ENCODE measurements at places on chromosomes 13 and 19.

GRCh38 chr19:50371914-50372475 is 4.3 kb upstream of the NR1H2 start:
- peak; percentile 82 for DNase-seq

DNA sequence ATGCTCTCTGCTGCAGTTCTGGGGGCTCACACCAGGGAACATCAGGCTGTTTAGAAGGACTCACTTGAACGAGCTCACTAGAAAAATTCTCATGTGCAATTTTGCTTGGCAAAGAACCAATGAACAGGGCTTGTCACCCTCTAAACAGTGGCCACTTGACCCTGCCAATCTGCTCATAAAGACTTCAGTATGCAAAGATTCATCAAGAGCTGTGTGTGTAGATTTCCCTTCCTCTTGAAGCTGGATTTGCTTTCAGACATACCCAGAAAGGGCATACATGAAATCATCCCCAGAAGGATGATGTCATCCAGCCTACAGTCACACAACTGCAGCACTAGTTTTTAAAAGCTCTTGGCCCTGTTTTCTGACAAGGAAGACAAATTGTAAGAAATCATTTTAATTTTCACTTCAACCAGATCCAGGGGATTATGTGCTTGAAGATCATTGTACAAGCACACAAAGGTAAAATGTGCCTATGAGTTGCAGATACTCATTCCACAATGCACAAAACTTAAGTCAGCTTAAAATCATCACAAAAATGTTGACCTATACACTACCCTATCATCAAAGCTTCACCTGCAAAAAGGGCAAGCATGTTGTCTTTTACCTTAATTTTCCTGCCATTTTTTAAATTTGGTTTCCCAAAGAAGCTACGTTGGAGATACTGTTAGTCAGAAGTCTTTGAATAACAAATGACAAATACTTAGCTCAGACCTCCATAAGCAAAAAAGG is 5.2 kb upstream of the STK24 start:
- peak; percentile 75 for DNase-seq

GRCh38 chr13:28041501-28041900 is 53.0 kb upstream of the URAD start:
- no peak for DNase-seq

DNA sequence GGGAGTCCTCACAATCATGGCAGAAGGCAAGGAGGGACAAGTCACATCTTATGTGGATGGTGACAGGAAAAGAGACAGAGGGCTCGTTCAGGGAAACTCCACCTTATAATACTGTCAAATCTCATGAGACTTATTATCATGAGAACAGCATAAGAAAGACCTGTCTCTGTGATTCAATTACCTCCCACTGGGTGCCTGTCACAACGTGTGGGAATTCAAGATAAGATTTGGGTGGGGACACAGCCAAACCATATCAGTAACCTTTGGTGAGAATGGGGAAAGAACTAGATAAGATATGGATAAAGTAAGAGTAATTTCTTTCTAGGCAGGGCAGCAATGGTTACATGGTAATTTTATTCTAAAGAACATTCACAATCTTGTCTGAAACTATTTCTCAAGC is 344.9 kb upstream of the KLF12 start:
- no peak for DNase-seq

- no peak for DNase-seq
Observed at GRCh38 chr13:81409284-81409683, 1068.4 kb upstream of the SPRY2 start.

DNA sequence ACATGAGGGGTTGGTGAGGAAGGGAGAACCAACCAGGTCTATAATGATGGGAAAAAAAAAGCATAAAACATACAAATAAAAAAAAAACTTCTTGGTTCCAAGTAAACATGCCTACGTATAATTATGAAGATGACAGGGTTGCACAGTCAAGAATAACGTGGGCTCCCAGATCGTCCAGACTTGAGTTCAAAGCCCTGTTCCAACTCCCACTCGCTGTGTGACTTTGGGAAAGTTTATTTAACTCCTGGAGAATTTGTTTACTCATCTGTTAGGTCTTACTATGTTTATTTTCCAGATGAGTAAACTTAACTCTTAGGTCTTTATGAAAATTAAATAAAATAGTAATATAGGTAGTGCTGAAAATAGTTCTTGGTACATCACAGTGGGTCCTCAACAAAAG is 13.8 kb downstream of the STARD13 start:
- DNase-seq, result no peak

GRCh38 chr13:30045916-30046704 is 195.7 kb upstream of the UBL3 start:
- no peak for DNase-seq

GRCh38 chr19:50427997-50428425 is 4.7 kb upstream of the MYBPC2 start:
- peak; percentile 97 for DNase-seq

DNA sequence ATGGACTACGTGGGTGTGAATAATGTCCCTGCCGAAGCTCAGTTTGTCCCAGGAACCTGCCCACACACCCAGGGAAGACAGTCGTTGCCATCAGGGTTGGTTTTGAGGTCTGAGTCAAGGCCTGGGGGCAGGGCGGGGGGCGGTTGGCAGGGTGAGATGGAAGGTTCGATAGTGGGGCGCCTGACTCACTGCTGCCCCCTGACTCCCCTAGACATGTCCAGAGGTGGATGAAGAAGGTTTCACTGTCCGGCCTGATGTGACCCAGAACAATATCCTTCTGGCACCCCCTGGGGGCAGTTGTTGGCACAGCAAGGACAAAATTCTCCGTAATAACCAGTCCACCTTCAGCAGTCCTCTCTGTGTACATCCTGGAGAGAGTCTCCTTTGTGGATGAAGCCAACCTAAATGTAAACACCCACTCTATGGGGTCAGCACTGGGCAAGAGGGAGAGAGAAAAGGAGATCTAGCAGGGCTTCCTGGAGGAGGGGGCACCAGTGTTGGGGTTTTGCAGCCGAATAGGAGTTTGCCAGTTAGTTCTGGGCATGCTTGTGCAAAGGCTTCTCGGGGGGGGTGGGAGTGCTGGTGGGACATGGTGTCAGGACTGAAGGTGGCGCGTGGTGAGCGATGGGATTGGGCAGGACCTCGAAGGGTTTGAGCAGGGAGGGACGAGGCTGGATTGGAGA is 19.6 kb upstream of the B3GNT3 start:
- peak; percentile 60 for DNase-seq

GRCh38 chr19:33673258-33673875 is 51.6 kb downstream of the CHST8 start:
- DNase-seq, result no peak

DNA sequence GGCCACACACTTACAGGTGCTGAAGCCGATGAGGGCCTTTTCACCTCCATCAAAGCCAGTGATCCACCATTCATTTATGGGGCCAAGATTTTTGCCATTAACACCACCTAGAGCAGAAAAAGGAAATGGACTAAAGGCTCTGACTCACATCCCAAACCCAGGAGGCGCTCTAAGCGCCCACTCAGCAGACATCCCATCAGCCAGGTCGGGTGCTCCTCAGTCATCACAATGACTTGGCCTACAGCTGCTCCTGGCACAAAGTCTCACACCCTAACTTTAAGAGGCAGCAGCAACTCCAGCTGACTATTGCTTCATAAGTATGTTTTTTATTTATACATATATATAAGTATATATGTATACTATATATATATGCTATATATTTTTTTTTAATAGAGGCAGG is 36.1 kb upstream of the EIF3G start:
- DNase-seq, result peak; percentile 75

DNA sequence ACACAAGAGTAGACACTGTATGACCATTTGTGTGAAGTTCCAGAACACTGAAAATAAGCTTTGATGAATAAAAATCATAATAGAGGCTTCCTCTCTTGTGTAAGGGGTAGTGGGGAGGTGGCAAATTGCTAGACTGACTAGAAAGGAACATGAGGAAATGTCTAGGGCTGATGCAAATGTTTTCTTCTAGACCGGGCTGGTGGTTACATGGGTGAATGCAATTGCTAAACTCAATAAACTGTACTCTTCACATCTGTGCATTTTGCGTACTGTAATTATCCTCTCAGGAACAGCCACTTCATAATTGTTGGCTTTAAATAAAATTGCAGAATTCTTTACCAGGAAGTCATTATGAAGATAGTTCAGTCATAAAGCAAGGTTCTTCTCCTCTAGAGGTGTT is 5.2 kb upstream of the KBTBD7 start:
- DNase-seq, result peak; percentile 15

DNA sequence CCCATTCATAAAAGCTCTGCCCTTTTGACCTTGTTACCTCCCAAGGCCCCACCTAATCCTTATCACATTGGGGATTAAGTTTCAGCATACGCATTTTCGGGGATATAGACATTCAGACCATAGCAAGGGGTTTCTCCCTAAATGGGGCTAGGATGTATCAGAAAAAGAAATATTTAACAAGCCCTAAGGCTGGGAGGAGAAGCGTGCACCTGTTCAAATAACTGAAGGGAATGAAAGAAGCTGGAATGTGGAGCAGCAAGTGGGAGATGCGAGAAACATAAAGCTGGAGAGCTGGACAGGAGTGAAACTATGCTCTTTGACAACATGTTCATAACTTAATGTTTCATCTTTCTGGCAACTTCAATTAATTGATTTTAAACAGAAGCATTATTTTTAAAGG is 811.8 kb upstream of the GPC6 start:
- no peak for DNase-seq

- no peak for DNase-seq
Observed at GRCh38 chr13:21576426-21576825, 27.5 kb downstream of the MICU2 start.

DNA sequence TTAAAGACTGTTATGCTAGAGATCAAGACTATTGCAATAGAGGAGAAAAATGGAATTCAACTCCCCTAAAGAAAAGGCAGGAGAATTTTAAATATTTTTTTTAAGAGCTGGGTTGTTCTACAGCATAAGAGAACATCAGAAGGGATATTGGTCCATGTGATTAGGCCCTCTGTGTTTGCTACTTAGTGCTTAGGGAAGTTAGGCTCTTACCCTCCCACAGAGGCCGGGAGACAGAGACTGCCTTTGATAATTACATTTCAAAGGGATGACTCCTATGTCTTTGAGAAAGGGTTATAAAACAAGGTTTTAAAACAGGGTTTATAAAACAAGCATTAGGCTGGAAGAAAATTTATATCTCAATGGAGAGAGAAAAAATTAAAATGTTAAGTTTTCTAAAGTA is 1248.1 kb upstream of the PCDH20 start:
- DNase-seq, result no peak

GRCh38 chr13:37878921-37879320 is 9.3 kb upstream of the TRPC4 start:
- no peak for DNase-seq

DNA sequence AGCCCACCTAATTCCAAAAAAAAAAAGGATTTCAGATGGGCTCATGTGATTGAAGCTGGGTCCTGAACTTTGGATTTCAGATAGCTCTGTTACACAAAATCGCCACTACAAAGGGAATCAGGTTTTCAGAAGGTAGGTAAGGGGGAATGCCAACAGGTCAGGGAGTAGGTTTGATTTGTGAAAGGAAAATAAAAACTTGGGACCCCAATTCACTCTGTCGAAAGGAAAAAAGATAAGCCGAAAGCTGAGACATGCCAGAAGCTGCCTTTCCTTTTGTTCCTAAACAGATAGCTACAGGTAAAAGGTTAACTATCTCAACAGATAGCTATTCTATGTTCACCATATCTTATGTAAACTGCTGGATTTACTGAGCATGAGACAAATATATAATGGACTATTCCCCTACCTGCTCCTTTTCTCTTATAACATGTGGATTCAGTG is 4.0 kb downstream of the KRTDAP start:
- no peak for DNase-seq

GRCh38 chr13:95676105-95676761 is 706 bp upstream of the DNAJC3 start:
- peak; percentile 59 for DNase-seq

GRCh38 chr13:86830046-86830445 is 841.1 kb upstream of the SLITRK5 start:
- DNase-seq, result no peak

DNA sequence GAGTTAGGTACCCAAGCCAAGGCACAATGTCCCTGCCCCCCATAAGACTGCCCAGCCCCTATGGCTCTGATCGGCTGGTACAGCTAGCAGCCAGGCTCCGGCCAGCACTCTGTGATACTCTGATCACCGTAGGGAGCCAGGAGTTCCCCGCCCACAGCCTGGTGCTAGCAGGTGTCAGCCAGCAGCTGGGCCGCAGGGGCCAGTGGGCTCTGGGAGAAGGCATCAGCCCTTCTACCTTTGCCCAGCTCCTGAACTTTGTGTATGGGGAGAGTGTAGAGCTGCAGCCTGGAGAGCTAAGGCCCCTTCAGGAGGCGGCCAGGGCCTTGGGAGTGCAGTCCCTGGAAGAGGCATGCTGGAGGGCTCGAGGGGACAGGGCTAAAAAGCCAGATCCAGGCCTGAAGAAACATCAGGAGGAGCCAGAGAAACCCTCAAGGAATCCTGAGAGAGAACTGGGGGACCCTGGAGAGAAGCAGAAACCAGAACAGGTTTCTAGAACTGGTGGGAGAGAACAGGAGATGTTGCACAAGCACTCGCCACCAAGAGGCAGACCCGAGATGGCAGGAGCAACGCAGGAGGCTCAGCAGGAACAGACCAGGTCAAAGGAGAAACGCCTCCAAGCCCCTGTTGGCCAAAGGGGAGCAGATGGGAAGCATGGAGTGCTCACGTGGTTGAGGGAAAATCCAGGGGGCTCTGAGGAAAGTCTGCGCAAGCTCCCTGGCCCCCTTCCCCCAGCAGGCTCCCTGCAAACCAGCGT is 3.0 kb upstream of the KMT2B start:
- no peak for DNase-seq

- no peak for DNase-seq
Observed at GRCh38 chr13:24307211-24308067, 1.9 kb upstream of the C1QTNF9 start.

DNA sequence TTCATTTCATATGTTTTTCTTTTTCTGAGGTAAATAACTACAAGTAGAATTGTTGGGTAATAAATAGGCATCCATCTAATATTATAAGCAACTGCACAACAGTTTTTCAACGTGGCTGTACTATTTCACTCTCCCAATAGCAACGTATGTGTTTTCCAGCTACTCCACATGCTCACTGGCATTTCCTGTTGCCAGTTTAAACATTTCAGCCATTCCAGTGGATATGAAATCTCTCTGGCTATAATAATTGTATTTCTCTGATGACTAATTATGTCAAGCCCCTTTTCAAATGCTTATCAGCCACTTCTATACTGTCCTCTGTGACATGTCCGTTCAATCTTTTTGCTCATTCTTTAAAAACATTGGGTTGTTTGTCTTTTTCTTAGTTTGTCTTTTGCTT is 26.8 kb upstream of the ALOX5AP start:
- DNase-seq, result no peak

DNA sequence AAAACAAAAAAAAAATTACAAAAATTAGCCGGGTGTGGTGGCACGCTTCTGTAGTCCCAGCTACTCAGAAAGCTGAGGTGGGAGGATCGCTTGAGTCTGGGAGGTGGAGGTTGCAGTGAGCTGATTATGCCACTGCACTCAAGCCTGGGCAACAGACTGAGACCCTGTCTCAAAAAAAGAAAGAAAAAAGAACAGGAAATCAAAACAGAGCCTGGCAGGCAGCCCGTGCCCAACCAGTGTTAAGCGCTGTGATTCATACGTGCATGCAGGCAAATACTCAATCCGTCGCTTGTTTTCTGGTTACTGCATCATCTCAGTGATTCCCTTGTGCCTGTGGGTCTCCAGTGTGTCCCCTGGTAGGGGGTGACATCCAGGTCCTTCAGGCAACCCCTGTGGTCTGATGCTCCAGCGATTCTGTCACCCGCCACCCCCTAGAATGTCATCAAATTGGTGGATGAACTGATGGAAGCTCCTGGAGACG is 18.1 kb downstream of the DDX39A start:
- DNase-seq, result no peak

- DNase-seq, result no peak
Observed at GRCh38 chr13:86878781-86879180, 792.4 kb upstream of the SLITRK5 start.

Data from inflammatory macrophage (primary cell).